ENCODE measurements at places on chromosomes 2 and 18.

- no peak for DNase-seq
Measured at GRCh38 chr2:176851889-176852483, 360.6 kb upstream of the HNRNPA3 start.

DNA sequence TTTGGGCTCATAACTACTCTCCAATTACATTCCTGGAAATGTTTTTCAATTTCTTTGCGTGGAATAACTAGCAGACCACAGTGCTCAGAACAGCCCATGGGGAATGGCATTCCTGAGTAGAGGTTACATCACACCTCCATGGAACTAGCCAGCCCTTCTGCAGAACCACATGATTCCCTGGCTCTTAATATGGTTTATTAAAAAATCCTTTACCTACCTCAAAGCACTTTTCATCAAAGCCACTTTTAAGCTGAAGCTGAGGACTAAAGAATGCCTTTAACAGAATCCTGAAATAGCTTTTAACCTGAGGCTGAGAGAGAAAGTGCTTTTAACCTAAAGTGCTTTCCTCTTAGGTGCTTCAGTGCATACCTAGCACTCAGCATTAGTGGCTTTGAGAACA lies 376.3 kb downstream of the ARHGAP15 start:
- no peak for DNase-seq

GRCh38 chr2:217247476-217247875 lies 387.6 kb upstream of the TNP1 start:
- DNase-seq, result no peak

GRCh38 chr18:31364190-31364589 lies 12.4 kb upstream of the DSG4 start:
- no peak for DNase-seq

DNA sequence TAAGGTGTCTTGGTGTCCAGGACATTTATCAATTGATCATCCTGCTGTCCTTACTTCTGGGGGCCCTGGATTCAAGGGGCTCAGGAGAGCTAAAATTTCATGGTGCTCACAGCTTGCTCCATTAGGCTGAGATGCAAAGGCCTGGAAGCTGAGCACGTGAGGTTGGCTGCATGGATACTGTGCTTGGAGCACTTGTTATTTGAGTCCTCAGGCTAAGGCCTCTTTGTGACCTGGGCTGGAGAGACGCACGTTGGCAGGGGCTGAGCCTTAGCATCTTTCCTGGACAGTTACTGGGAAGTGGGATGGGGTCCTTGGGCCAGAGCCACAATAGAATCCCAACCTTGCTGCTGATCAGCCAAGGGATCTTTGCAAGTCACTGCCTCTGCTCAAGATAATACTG lies 151.2 kb upstream of the HS6ST1 start:
- DNase-seq, result peak; percentile 47

DNA sequence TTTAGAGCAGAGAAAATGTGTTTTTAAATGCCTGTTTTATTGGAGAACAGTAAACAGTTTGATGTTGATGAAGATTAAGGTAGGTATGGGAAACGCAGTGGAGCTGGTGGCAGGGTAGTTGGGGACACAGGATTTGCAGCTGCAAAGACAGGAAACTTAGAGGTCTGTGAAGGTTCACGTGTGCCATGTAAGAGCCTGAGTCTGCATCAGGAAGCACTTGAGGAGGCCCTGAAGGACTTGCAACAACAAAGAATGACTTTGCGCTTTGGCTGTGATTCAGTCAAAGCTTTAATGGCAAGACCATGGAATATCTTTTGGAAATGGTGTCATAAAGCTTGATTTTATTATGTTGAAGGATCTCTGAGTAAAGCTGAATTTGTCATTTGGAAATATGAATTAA lies 347.6 kb upstream of the KCNJ3 start:
- no peak for DNase-seq

DNA sequence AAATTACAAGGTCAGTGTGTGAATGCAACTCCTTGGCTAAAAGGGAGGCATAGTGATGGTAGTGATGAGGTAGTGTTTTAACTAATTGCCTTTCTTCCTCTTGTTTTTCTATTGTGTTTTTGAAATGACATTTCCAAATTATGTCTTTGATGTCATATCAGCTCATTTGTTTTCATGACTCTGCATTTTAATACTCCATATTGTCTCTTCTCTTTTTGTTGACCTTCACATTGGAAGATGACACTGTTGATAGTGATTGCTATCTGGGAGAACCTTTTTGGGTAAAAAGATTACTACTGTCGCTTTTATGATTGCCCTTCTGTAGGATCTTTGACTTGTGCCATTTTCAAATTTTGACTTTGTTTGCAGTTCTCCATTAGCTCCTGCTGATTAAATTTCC lies 3.0 kb downstream of the GIGYF2 start:
- no peak for DNase-seq

- peak; percentile 75 for DNase-seq
Measured at GRCh38 chr2:191676790-191677645, 918 bp upstream of the NABP1 start.

GRCh38 chr2:173884025-173884802 lies 81.0 kb downstream of the SP3 start:
- DNase-seq, result no peak

- DNase-seq, result no peak
Measured at GRCh38 chr18:25146512-25146910, 205.5 kb downstream of the ZNF521 start.

Data from cardiac septum (tissue), 1 donor.